ENCODE measurements at places on chromosomes 2 and 18. TPM values are rescaled to one million over a fixed set of nuclear protein-coding genes. Genes with fewer than 3 reads are reported as not detected.

PDE11A gene
- total RNA-seq, result not detected

TCF4 gene
- total RNA-seq, result 1.4 TPM

- H3K27me3 ChIP-seq, result no peaks in the 10 kb centered on the region
- no peak for DNase-seq
Observed at GRCh38 chr2:236849508-236849907, 236.2 kb upstream of the COPS8 start.

DNA sequence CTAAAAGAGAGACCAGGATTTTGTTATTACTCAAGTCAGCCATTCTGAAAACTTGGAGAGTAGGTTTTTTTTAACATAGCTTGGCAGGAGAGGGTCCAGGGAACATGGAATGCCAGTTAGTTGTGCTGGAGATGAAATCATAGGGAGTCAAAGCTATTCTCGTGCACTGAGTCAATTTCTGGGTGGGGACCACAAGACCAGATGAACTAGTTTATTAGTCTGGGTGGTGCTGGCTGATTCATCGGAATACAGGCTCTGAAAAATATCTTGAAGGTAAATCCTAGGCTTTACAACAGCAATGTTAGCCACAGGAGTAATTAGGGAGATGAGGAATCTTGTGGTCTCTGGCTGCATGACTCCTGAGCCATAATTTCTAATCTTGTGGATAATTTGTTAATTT lies 921.4 kb downstream of the TRIB2 start:
- no peak for DNase-seq
- H3K27me3 ChIP-seq, result no peaks in the 10 kb centered on the region
- no peaks in the 10 kb centered on the region for H3K4me1 ChIP-seq
- no peak overlapping the region for H3K4me3 ChIP-seq
